Activated naive CD4-positive, alpha-beta T cell (primary cell): ENCODE measurements at places on chromosomes 7 and 10.

DNA sequence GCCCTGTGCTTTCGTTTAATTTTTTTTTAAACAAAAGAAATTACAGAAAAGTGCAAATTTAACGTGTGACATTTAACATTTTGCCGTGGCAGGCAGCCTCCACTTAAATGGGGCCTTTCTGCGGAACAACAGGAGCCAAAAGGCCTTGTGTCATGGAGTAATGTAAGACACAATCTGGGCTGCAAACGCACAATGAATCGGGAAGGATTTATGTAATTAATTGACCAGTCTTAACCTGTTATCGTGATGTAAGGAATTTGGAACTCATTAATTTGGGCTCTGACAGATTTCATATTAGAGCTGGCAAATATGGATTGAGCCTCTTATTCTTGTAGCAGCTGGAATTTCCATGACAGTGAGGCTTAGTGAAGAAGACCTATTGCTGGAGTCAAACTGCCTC is 86.4 kb downstream of the SNX10 start:
- DNase-seq: no peak

DNA sequence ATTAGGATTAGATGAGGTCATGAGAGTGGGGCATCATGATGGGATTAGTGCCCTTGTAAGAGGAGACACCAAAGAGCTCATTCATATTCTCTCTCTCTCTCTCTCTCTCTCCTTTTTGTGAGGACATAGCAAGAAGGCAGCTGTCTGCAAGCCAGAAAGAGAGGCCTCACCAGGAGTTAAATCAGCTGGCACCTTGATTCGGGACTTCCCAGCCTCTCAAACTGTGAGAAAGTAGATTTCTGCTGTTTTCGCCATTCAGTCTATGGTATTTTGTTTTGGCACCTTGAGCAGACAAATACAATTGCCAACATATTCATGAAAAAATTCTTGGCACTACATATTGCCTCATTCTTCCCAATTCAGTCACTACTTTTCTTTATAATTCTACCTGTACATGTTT is 20.6 kb upstream of the ATAD1 start:
- no peak for DNase-seq

GRCh38 chr7:128838981-128839731 is 8.9 kb downstream of the FLNC start:
- DNase-seq: no peak

DNA sequence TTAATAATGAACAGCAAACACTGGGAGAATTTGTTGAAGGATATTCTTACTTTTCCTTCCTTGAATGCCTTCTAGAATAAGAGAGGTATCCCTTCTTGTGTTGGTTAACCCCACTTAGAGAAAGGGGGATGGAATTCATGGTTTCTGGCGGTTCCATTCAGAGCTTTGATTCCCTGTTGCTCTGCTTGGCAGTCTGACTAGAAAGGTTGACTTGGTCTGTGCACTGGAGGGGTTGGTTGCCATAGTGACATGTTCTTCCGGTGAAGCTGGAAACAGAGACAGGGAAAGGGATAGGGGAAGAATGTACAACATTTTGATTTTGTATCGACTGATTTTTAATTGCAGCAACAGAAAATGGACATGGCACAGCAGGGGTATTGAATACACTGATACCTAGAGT is 2.5 kb downstream of the TMEM178B start:
- no peak for DNase-seq

GRCh38 chr7:20284003-20284770 is 46.5 kb upstream of the ITGB8 start:
- DNase-seq: no peak
